ENCODE measurements at places on chromosomes 6 and 20.
A peak's percentile ranks its signal among the peaks of the same experiment; 100 is the strongest.

DNA sequence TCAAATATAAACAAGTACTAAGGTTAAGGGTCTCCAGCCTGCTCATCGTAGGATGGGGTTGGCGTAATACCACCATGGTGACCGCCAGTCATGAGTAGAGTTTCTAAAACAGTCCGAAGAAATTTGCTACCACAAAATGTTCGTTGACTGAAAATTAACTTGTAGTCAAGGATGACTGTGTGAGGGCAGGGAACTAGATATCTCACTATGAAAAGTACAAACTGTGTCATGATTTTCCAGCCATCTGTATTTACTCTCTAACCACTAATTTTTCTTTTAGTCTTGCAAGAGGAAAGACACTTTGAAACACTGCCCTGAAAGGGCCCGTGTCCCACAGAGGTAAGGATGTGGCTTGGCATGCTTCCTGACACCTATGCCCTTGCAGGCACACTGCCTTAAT, 99.7 kb downstream of the IRF4 start:
- no peak for DNase-seq

- no peak for DNase-seq
Observed at GRCh38 chr6:160180706-160181105, 59.1 kb downstream of the SLC22A1 start.

DNA sequence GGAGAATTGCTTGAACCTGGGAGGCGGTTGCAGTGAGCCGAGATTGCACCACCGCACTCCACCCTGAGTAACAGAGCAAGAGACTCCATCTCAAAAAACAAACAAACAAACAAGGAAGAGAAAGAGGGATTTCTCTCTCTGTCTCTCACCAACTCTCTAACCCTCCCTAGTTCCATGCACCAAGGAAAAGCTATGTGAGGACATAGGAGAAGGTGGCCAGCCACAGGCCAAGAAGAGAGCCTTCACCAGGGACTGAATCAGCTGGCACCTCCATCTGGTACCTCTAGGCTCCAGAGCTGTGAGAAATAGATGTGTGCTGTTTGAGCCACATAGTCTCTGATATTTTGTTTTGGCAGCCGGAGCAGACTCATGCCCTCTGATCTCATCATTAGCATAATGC, 9.0 kb upstream of the FAM110A start:
- no peak for DNase-seq

DNA sequence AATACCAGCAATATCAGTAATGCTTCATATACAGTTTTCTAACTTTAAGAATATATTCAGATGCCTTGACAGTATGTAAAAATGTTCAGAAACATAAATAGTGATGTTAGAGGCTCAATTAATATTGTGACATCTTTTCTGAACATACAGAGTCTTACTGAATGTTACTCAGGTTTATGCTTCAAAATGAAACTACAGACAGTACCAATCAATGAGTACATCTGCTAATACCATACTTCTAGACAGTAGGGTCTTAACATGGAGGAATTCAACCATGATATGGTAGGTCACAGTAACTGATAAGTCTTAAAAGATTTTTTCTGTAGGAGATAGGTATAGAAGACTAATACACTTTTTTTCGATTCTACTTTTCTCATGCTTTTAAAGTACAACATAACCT, 8.3 kb downstream of the GCLC start:
- no peak for DNase-seq

DNA sequence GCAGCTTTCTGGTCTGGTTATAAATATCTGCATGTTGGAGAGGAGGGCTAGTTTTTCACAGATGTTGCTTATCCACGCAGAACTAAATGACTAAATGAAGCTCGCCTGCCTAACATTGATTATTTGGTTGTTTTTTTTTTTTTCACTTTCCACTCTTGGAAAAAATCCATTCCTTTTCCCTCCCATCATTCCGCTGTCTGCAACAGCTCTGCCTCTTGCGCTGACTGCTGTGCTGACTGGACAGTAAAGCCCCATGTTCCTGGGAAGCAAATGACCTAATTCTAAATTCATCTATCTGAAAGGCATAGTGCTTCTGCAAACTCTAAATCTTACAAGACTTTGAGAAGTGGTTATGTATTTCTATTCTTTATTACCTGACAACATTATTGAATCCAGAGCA, 255.5 kb upstream of the PLN start:
- no peak for DNase-seq

DNA sequence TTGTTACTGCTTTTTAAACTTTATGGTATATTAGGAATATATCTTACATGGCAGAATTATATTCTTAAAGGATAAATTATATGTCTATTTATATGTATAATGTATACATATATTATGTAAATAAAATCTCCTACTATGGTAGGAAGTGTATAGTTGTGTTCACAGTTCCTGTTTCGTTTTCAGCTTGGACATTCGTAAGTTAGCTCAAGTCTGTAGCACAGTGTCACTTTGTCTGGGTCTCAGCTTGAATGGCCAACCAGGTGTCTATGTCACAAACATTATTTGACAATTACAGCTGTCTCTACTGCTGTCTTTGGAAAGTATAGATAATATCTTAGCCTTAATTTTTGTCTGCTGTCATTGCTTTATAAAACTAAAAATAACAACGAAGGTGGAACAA, 303.9 kb downstream of the CDKAL1 start:
- DNase-seq: no peak

DNA sequence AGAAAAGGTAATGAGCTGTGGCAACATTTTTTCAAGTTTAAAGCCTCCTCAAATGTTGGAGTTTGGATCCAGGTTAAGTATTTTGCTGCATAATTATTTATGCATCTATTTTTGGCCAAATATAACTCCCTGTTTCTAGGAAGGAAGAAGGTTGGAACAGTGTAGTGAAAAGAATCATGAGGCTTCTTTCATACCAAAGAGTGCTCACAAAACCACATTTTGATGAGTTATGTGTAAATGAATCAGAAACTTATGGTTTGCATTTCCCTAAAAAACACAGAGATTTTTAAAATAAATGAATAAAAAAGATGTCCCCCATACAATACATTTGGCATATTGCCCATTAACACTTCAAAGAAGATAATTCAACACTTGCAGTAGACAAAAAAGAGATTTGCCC, 246.9 kb upstream of the PRDM1 start:
- no peak for DNase-seq

DNA sequence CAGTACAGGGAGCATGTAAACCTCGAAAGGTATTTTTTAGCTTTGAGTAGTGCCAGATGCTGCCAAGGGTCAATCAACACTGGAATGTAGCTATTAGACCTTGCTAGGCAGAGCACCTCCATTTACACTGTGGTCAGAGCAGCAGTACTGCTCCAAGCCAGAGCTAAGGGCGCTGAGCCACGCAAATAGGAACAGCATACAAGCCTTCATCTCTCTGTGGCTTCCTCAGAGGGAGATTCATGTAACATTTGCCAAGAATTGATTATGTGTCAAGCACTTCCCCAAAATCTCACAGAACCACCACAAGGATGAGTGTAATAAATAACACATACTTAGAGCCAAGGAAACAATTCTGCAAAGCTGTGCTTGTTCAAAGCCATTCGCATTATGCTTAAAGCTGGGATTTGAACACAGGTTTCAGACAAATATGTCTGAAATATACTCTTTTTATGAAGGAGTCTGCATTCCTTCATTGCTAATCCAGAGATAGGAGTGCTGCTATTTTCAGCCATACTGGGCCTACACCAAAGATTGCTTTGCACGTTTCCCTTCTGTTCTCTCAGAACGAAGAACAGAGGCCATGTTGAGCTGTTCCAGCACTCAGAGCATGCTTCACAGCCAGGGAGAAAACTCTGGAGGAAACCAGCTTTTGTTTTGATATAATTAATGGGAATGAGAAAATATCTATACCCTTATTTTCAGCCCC, 97.7 kb downstream of the SLC16A10 start:
- no peak for DNase-seq

- no peak for DNase-seq
Observed at GRCh38 chr20:56391596-56392131, 351 bp downstream of the AURKA start.

DNA sequence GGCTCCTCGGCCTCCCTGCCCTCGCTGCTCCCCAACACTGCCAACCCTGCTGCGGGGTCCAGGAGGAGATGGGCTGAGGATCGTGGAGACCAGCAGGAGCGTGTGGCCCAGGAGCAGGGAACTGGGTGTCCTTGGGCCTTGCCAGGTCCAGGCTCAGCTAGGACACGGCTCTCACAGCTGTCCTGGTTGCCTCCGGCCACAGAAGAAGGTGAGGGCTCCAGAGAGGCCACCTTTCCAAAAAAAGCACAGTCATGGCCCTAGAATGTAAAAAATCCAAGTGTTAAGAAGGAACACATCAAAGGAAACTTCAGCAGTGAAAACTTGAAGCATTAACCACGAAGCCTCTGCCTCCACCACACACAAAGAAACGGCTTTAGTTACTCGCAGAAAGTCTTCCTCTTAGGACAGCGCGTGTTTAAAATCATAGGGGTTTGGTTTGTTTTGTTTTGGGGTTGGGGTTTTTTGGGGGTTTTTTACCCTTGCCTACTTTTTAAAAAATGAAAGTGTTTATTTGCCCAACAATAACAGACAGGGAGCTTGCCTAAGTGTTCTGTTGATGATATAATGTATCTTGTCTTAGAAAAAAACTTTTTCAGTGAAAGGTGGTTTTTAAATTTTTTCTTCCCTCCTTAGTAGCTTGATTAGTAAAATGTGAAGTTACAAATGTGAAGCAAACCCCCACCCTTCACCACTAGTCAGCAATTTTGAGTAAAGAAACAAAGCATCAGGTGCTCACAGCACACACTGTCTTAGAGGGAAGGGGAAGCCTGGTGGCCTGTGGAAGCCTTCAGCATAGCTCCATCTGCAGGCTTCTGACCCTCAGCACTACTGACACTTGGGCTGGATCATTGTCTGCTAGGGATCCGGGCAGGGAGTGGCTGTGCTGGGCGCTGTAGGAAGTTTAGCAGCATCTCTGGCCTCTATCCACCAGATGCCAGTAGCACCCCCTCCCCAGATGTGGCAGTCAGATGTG, 60.0 kb downstream of the PTPN1 start:
- DNase-seq: peak; percentile 73

GRCh38 chr6:148635070-148635743, 111.6 kb upstream of the UST start:
- no peak for DNase-seq

- DNase-seq: no peak
Observed at GRCh38 chr6:164243949-164244348, 829.4 kb downstream of the QKI start.

DNA sequence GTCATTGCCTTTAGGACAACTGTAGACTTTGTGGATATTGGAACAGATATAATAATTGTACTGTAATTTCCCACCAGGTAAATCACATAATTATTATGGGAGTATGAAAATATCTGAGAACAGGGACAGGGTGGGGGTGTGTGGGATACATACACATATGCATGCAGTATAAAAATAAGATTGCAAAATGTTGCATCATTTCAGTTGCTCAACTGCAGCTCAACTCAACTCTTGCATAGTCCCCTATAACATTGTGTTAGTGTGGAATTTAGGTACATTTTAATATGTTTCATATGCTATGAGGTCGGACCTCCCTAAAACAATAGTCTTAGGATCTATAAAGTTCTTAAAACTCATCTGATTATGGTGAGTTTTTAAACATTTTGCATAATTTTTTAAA, 275.0 kb upstream of the FLRT3 start:
- DNase-seq: no peak

- no peak for DNase-seq
Observed at GRCh38 chr20:63963784-63964301, 5.9 kb downstream of the ZNF512B start.

DNA sequence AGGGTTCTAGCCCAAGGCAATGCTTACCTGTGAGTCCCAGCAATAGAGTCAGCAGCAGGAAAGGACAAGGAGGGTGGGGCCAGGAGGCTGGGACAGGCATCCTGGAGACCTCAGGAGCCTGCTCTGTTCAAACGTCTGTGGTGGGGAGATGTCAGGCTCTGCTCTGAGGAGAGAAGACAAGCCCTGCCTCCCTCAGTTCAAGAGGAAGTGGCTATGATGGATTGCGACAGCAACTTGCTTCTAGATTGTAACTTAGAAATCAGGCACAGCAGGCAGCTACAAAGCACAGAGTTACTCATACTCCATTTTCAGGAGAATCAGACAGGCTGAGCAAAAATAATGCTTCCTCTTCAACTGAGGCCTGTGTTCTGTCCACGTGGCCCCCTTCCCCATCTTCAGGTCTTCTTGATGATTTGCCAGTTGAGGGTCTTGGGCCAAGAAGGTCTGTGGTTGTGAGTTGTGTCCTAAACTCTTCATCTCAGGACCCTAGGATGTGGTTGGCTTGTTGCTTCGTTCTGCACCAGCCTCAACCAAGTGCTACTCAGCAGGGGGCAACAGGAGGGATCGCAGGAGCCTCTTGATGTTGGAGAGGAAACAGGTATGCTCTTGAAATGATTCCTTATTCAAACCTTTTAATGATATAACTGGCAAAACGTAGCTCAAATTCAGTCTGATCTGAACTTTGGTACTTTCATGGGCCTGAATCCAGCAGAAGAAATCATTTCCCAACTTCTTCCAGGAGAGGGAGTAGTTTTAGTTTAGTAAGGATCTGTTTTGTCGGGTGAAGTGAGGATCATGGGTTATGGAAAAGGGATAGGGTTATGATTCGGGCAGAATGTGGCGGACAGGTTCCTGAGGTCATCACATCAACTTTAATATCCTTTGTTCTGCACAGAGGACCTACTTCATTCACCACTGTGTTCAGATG, 31.0 kb downstream of the SIRPB1 start:
- DNase-seq: no peak

DNA sequence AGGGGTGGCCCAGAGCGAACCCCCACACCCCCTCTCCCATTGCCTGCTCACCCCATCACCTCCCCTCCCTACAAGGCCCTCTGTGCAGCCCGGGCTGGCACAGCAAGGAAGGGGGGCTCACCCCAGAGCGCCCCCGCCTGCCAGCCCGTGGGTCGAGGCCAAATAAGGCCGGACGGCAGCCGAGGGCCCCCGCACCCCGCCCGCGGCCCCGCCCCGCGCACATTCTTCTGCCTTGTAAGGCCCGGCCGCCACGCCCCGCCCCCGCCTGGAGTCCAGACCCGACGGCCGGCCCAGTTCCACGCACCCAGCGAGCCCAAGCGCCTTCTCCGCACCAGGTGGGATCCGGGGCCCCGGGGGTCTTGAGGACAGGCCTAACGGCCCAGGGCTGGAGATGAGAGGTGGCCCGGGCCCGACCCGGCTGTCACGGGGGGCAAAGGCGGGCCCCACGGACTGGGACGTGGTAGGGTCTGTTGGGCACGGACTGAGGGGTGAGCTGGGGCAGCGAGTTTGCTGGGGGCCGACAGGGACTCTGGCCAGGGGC, at the start of gene MYL9:
Gene MYL9, plus strand, starts transcription at position 293 of the 541 bp plus-strand sequence. CDS start 3,366 bp downstream, outside the sequence.
- DNase-seq: no peak

- no peak for DNase-seq
Observed at GRCh38 chr20:25340380-25340779, 50.3 kb downstream of the ABHD12 start.

DNA sequence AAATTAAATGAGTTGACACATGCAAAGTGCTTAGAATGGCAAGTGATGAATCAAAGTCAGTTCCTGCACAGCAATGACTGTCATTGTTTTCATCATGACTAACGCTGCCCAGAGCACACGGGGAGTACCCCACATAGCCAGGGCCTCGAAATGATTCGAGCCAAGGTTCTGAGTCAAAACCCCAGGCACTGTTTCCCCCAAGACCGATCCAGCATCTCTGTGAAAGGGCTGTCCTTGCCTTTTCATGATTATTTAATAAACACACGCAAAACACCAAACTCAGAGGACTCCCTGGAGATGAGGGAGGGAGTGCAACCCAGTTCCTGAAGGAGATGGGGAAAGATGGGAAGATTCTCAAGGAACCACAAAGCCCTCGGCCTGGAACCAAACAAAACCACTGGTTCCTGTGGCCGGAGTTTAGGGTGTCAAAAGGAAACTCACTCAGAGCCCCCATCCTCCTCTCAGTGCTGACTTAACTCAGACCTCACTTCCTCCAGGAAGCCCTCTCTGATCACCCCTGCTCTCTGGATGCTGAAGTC, 3.8 kb downstream of the PREX1 start:
- DNase-seq: no peak

Data from T-helper 1 cell (primary cell).